ENCODE measurements at places on chromosomes 5 and 9. TPM values are rescaled to one million over a fixed set of nuclear protein-coding genes. Genes with fewer than 3 reads are reported as not detected.

The ZNF484 gene
- 3.0 TPM for total RNA-seq

- ATAC-seq = no peak
Measured at GRCh38 chr5:143164557-143164956, 238.9 kb downstream of the NR3C1 start.

GRCh38 chr5:85077581-85077980, 692.9 kb upstream of the EDIL3 start:
- no peak for ATAC-seq

GRCh38 chr5:172717481-172718195, 53.4 kb downstream of the DUSP1 start:
- no peak for ATAC-seq

DNA sequence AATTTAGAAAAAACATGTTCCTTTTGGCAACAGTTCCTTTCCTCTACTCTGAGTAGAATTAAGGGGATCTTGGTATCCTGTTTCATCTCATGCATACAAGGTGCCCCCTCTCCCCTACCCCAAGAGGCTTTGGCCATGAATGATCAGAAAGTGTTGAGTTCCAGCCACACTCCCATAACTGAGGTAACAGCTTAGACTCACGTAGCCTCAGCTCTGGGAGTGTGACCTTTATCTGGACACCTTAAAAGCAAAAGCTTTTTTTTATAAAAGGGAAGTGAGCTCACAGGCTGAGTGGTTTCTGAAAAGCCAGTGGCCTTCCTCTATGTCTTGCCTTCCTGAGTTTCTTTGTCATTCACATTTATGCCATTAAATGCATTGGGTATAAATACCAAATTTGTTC, 900 bp upstream of the HAVCR2 start:
- no peak for ATAC-seq

Data from esophagus mucosa (tissue), 1 donor.